ENCODE measurements at places on chromosomes 2 and 18. TPM values are rescaled to one million over a fixed set of nuclear protein-coding genes. Genes with fewer than 3 reads are reported as not detected.

DNA sequence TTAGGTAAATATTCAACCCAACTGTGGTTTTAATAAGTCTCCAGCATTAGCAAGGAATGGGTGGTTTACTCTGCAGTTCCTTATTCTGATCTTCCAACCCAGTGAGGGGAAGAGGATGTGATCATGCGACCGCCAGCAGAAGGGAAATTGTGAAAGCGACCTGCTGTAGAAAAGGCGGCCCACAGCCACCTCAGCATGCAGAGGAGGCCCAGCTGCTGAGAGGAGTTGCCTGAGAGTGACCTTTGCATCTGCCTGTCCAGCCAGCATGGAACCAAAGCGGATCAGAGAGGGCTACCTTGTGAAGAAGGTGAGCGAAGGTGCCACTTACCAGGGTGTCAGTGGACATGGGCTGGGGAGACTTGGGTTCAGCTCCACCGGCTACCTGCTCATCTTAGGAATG is at the start of gene PLEK:
Gene PLEK (plus strand): TSS at position 196 of the 400 bp plus-strand sequence. CDS start 70 bp downstream, at position 266.
- no peaks in the 10 kb centered on the region for H3K27me3 ChIP-seq
- peaks cover 11% of the 10 kb centered on the region for H3K4me1 ChIP-seq
- H3K27ac ChIP-seq, result peak within 1 kb of the TSS; percentile 47
- no peak for DNase-seq

- H3K36me3 ChIP-seq, result no peaks in the 10 kb centered on the region
- DNase-seq, result no peak
- no peaks in the 10 kb centered on the region for H3K27me3 ChIP-seq
Observed at GRCh38 chr2:10236571-10237391, 65.9 kb upstream of the HPCAL1 start.

GRCh38 chr2:142974288-142975024 is 97.0 kb downstream of the KYNU start:
- H3K36me3 ChIP-seq, result no peaks in the 10 kb centered on the region
- no peak overlapping the region for H3K27ac ChIP-seq
- no peaks in the 10 kb centered on the region for H3K4me1 ChIP-seq

- no peak for DNase-seq
- H3K27me3 ChIP-seq, result no peaks in the 10 kb centered on the region
- no peak overlapping the region for H3K27ac ChIP-seq
Observed at GRCh38 chr2:134307334-134307733, 53.5 kb downstream of the MGAT5 start.

- H3K36me3 ChIP-seq, result no peaks in the 10 kb centered on the region
- H3K4me1 ChIP-seq, result no peaks in the 10 kb centered on the region
- no peaks in the 10 kb centered on the region for H3K27me3 ChIP-seq
- no peak for DNase-seq
Observed at GRCh38 chr2:11514081-11514730, 19.6 kb upstream of the GREB1 start.

GRCh38 chr18:69490813-69491212 is 90.1 kb downstream of the DOK6 start:
- H3K27me3 ChIP-seq, result no peaks in the 10 kb centered on the region
- H3K4me3 ChIP-seq, result no peak overlapping the region
- H3K36me3 ChIP-seq, result no peaks in the 10 kb centered on the region
- DNase-seq, result no peak
- H3K4me1 ChIP-seq, result no peaks in the 10 kb centered on the region
- H3K27ac ChIP-seq, result no peak overlapping the region

GRCh38 chr2:130355172-130355577 is 681 bp upstream of the PTPN18 start:
- H3K27me3 ChIP-seq, result no peaks in the 10 kb centered on the region
- DNase-seq, result no peak
- H3K27ac ChIP-seq, result peak overlapping the region; percentile 35
- no peak overlapping the region for H3K4me3 ChIP-seq

GRCh38 chr2:151569167-151569566 is 159.5 kb downstream of the RIF1 start:
- H3K27ac ChIP-seq, result no peak overlapping the region
- no peak for DNase-seq
- no peaks in the 10 kb centered on the region for H3K27me3 ChIP-seq
- H3K4me3 ChIP-seq, result no peak overlapping the region
- H3K36me3 ChIP-seq, result no peaks in the 10 kb centered on the region

GRCh38 chr2:74691929-74692328 is 37.9 kb downstream of the SEMA4F start:
- no peaks in the 10 kb centered on the region for H3K36me3 ChIP-seq
- no peak overlapping the region for H3K27ac ChIP-seq
- H3K27me3 ChIP-seq, result no peaks in the 10 kb centered on the region
- DNase-seq, result no peak
- H3K4me3 ChIP-seq, result no peak overlapping the region
- H3K4me1 ChIP-seq, result no peaks in the 10 kb centered on the region

The TMEFF2 gene
- polyA plus RNA-seq, result not detected

The COL4A4 gene
- not detected for polyA plus RNA-seq

The NT5C1B gene
- polyA plus RNA-seq, result 0.45 TPM

The CHRNG gene
- polyA plus RNA-seq, result not detected

The CHN1 gene
- 15.3 TPM for polyA plus RNA-seq

The FSIP2 gene
- not detected for polyA plus RNA-seq

The BCL11A gene
- 1.6 TPM for polyA plus RNA-seq

The CD8A gene
- polyA plus RNA-seq, result 1.1 TPM

The CD8B2 gene
- not detected for polyA plus RNA-seq

The SERPINB3 gene
- polyA plus RNA-seq, result not detected

The C18orf32 gene
- polyA plus RNA-seq, result 138 TPM

The KATNAL2 gene
- not detected for polyA plus RNA-seq

The THUMPD2 gene
- 9.5 TPM for polyA plus RNA-seq
